ENCODE measurements at places on chromosomes 11 and 22.
A peak's percentile ranks its signal among the peaks of the same experiment; 100 is the strongest.

DNA sequence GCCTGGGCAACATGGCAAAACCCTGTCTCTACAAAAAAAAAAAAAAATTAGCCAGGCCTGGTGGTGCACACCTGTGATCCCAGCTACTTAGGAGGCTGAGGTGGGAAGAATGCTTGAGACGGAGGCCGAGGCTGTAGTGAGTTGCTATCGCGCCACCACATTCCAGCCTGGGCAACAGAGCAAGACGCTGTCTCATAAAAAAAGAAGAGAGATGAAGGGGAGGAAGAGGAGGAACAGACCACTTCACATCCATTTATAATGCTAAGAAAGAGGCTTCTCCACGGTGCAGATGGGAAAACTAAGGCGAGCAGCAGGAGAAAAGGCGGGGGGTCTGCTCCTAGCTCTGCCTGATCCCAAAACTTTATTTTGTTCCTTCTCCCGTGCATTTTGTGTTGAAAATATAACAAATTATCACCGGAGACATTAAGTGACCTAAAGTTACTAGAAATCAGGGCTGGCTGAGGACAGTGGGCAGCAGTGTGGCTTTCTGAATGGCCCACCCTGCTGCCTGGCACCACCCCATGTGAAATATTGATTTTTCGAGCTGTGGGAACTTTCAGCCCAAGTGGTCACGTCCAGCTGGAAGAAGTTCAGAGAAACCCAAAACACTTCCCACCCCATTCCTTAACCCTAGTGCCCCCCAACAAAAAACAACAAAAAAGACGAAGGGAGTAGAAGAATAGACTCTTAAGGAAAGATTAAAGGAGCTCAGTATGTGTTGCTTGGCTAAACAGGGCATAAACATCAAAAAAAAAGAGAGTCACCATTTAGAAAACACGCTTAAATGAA is 9.5 kb downstream of the MYH9 start:
- DNase-seq: no peak

- no peak for DNase-seq
These were observed 796 bp downstream of the POLDIP3 start for GRCh38 chr22:42613872-42614301.

- DNase-seq: no peak
These were observed 2.3 kb downstream of the NARS2 start for GRCh38 chr11:78572394-78572793.

- DNase-seq: no peak
These were observed 19.7 kb upstream of the ALX4 start for GRCh38 chr11:44329472-44330230.

- DNase-seq: no peak
These were observed 974.0 kb downstream of the TBC1D22A start for GRCh38 chr22:47736186-47737034.

GRCh38 chr11:100927579-100927978 is 202.0 kb downstream of the PGR start:
- DNase-seq: no peak

GRCh38 chr11:69558519-69558941 is 77.1 kb downstream of the LINC01488 start:
- no peak for DNase-seq

DNA sequence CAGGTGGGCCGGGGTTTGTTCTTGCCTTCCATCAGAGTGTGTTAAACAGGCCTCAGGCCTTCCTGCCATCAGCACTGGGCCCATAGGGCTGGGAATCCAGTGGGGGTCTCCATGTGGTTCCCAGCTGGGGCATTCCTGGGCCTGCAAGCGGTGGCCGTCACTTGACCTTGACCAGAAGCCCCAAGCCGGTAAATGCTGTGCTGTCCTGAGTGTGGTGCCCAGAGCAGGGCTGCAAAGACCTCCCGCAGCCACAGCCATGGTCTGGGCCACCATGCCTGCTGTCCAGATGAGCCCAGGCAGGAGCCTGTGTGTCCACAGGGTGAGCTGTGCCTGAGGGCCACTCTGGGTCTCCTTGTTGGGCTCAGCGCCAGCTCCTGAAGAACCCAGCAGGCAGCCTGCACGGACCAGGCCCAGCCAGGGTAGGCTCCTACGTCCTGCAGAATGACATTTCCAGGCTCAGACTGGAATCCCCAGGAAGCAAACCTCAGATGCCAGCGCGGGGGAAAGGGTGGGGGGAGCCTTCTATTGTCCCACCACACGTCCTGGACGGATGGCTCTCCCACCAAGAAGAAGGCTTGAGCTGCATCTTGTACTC is 117.3 kb downstream of the KCNQ1OT1 start:
- DNase-seq: no peak

- DNase-seq: no peak
These were observed 2.7 kb upstream of the CLMP start for GRCh38 chr11:123197711-123198110.

GRCh38 chr11:10457901-10458300 is 2.8 kb downstream of the AMPD3 start:
- no peak for DNase-seq

- no peak for DNase-seq
These were observed 1.6 kb downstream of the EFEMP2 start for GRCh38 chr11:65870706-65871681.

DNA sequence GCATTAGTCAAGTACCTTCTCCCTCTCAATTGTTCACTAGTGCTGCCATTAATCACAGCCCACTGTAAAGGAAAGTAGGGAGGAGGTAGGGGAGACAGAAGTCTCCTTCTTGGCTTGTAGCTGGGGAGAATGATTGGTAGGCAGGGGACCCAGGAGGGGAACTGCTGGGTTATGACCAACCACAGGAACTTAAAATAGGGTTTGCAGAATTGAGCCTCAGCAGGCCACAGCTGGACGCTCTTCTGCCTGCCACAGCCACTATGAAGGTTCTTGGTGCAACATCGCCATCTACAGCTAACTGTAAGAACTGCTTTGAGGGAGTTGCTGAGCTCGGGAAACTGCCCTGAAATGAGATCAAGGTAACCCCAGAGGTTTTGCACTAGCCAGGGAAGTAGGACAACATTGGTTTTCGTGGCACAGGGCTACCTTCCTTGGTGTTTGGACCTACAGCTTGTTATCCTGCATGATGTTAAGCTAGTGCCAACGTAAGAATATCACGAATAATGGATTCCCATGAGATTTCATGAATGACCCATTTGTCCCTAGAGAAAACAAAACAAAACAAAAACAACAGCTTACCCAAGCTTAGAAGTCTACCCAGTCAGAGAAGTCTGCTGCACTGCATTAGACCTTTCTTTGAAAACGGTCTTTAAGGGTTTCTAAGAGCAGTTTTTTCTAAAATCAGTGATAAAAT is 787.1 kb upstream of the API5 start:
- peak; percentile 53 for DNase-seq

GRCh38 chr11:37026326-37026725 is 428.3 kb upstream of the RAG2 start:
- DNase-seq: no peak

DNA sequence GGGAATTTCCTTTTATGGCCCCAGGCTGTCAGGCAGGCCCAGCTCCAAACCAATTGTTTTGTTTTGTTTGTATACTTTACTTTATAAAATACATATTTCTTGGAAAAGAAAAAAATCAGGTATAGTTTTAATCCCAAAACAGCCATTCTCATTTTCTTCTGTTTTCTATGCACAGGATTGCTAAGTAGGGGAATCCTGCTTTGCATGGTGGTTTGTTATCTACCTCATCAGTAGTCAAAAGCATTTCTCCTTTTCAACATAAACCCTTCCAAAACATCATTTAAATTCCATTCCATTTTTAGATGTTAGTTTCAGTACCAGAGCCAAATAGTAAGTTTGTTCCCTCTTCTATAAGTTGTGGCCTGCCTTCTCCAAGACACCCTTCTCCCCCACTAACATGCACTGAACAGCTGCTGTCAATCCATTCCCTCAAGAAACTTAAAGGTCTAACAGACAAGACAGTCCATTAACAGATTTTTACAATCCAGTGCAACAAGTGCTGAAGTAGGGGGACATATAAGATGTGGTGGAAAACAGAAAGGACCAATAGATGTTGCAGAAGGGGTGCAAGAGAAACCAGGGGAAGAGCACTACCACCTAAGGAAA is 3.7 kb downstream of the ILK start:
- no peak for DNase-seq

DNA sequence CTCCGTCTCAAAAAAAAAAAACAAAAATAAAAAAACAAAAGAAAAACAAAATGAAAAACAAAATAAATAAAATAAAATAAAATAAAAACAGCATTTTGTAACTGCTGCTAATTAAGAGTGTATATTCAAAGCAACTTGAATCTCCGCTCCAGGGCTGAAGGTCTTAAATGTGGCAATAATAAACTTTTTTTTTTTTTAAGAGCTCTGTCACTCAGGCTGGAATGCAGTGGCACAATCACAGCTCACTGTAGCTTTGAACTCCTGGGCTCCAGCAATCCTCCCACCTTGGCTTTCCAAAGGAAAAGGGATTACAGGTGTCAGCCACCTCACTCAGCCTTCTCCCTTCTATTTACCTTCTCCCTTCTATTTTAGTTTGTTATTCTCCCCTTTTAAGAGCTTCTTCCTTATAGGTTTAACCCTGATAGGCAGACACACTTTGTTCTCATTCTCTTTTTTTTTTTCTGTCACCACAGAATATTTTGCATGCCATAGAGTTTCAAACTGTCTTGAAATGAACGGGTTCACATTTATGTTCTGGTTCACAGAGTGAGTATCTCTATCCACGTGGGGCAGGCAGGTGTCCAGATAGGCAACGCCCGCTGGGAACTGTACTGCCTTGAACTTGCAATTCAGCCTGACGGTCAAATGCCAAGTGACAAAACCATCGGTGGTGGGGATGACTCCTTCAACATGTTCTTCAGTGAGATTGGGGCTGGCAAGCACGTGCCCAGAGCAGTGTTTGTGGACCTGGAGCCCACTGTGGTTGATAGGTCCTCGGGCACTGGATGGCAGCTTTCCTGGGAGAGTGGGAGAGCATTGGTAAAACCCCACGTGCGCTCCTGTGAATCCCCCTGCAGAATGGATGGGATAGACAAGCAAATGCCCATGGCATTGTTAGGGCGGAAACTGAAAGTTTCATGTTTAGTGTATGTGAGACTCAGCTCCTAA is 19.4 kb downstream of the LRRC74B start:
- no peak for DNase-seq

- no peak for DNase-seq
These were observed 328.3 kb upstream of the NARS2 start for GRCh38 chr11:78902771-78903507.

GRCh38 chr11:57658023-57658361 is 430 bp downstream of the CLP1 start:
- DNase-seq: no peak

GRCh38 chr11:74338963-74339362 is 27.5 kb upstream of the P4HA3 start:
- DNase-seq: no peak

- no peak for DNase-seq
These were observed 667 bp downstream of the ACCS start for GRCh38 chr11:44066732-44067141.

GRCh38 chr11:57133366-57134038 is 48.3 kb upstream of the LRRC55 start:
- peak; percentile 44 for DNase-seq

- no peak for DNase-seq
These were observed 60.5 kb downstream of the NUP98 start for GRCh38 chr11:3736816-3737215.

DNA sequence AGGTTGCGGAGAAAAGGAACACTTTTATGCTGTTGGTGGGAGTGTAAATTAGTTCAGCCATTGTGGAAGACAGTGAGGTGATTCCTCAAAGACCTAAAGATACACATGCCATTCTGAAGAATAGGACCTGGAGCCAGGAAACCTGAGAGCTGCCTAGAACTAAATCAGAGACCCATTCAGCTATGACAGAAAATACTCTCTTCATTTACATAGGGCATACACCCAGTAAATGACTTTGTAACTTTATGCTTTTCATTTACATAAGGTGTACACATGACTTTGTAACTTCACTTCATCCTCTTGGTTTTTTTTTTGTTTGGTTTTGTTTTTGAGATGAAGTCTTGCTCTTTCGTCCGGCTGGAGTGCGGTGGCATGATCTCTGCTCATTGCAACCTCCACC is 25.1 kb upstream of the APLNR start:
- no peak for DNase-seq

GRCh38 chr22:27875951-27876350 is 43.1 kb downstream of the PITPNB start:
- no peak for DNase-seq

DNA sequence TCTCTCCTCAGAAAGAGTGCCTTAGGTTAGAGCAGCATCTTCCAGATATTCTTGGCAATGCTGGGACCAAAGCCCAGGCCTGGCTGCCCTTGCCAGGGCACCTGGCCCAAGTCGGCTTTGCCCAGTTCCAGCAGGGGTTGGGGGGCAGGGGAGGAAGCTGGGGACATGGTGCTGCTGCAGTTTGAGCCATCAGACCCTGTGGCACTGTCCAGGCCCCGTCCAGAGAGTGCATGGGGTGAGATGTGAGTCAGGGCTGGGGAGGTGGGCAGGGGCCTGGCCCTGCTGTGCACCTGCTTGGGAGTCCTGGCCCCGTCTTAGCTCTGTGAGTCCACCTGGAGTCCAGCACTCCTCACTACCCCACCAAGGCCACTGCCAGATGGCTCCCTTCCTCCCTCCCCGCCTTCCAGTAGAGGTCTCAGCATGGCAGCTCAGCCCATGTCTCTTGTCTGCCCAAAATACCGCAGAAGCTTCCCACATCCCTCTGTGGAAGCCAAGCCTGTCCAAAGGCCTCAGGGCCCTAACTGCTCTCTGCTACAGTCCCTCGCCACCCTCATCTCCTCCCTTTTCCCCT is 16.6 kb downstream of the DERL3 start:
- no peak for DNase-seq

DNA sequence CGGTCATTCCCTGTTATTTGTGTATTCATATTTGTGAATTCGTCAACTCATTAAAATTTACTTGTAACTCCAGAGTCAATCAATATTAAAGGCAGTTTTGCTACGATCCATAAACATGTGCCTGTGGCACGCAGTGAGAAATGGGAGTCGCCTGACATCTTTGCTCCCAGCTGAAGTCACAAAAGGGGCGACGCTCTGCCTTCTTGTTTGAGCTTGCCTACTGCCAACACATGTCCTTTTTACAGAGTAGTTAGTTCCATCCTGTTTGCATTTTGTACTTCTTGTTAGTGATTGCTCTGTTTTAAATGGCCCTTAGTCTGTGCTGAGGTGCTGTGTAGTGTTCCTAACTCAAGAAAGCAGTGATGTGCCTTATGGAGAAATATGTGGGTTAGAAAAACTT is 305.3 kb downstream of the ETS1 start:
- DNase-seq: no peak

- DNase-seq: no peak
These were observed 769.4 kb downstream of the DLG2 start for GRCh38 chr11:84857746-84858145.

Measured in NCI-H187 treated with DMSO at 0.1 percent for 48 hours (cell line).